ENCODE measurements at places on chromosomes 5 and 9.

DNA sequence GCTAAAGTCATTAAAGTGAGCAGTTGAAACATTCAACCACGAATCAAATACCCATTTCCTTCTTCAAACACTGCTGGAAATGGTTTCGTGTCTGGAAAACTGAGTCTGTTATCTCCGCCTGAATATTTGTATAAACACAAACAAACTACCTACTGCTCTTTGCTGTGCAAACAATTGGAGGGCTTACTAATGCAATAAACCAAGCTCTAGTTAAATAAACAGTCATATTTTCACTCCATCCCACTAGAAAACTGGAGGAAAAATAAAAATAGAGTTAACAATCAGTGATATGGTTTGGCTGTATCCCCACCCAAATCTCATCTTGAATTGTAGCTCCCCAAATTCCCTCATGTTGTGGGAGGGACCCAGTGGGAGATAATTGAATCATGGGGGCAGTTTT lies 397.6 kb downstream of the RASEF start:
- DNase-seq, result no peak

GRCh38 chr5:79236970-79237739 lies 1.2 kb downstream of the JMY start:
- DNase-seq, result peak; percentile 37

DNA sequence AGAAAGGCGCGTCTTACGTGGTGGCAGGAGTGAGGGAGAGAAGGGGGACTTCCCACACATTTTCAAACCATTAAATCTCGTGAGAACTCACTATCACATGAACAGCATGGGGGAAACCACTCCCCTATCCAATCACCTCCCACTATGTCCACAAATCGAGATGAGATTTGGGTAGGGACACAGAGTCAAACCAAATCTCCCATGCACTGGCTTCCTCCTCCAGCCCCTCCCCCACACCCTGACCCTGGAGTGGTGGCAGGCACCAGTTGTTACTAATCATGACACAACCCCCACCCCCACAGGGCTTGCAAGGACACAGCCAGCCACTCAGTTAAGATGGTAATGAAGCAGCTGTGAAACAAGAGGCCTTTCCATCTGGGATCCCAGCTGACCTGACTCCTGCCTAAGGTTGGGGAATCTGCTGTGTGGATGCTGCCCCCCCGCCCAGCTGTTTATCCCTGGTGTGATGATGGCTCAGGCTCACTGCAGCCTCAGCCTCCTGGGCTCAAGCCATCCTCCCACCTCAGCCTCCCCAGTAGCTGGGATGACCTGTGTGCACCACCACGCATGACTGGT lies 57.1 kb upstream of the FUBP3 start:
- peak; percentile 76 for DNase-seq

- DNase-seq, result no peak
Measured at GRCh38 chr5:30926218-30926617, 267.3 kb upstream of the CDH6 start.

DNA sequence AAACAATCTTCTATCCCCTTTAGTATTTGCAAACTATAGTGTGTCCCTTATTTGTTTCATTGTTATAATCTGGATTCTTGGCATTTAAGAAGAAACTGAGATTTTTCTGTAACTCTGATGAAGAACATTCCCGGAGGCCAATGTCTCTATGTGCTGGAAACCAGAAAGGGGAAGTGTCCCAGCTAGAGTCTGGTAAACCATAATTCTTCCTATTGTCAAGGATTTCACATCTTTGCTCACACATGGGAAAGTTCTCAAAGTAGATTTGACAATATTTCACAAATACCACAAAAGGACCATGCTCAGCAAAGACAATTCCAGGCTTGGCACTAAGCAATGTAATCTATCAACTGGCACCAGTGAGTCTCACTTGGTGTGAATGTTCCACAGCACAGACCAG lies 146.8 kb downstream of the MUSK start:
- no peak for DNase-seq

GRCh38 chr5:57174128-57174889 lies 450 bp downstream of the GPBP1 start:
- peak; percentile 35 for DNase-seq

GRCh38 chr5:115433918-115434317 lies 110.7 kb downstream of the FEM1C start:
- DNase-seq, result no peak

DNA sequence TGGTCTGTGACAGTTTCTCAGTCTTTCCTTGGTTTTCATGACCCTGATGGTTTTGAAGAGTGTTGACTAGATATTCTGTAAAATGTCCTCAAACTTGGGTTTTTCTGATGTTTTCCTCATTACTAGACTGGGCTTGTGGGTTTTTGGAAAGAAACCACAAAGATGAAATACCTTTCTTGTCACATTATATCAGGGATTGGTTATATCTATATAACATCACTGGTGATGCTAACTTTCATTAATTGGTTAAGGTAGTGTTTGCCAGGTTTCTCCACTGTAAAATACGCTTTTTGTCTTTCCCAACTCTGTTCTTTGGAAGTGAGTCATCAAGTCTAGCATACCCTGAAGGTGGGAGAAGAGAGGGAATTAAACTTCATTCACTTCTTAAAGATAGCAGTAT lies 3.3 kb upstream of the IL31RA start:
- DNase-seq, result no peak

GRCh38 chr5:10420932-10421331 lies 20.7 kb upstream of the ROPN1L start:
- no peak for DNase-seq

DNA sequence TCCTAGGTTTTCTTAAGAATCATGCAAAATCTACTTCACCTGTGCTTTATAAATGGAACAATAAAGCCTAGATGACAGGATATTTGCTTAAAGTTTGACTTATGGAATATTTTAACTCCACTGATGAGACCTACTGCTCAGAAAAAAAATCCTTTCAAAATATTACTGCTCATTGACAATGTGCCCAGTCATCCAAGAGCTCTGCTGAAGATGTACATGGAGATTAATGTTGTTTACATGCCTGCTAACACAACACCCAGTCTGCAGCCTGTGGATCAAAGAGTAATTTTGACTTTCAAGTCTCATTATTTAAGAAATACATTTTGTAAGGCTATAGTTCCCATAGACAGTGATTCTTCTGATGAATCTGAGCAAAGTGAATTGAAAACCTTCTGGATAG lies 889.6 kb downstream of the CDH18 start:
- DNase-seq, result no peak

DNA sequence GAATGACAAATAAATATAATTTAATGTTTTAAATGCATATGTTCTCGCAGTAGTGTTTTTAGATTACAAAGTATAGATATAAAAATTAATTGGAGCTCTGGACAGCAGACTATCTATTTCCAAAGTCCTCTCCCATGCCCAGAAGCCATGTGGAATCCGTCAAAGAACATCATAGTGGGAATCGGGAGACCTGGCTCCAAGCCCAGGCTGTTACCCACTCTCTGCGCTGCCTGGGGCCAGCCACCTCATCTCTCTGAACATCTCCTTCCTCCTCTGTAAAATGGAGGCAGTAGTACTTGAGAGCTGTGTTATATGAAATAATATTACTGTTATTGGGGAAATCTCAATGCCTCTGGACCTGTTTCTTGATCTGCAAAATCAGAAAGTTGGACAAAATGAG lies 58.1 kb upstream of the SLC30A5 start:
- no peak for DNase-seq

GRCh38 chr5:180823940-180824629 lies 21.5 kb upstream of the MGAT1 start:
- DNase-seq, result no peak

DNA sequence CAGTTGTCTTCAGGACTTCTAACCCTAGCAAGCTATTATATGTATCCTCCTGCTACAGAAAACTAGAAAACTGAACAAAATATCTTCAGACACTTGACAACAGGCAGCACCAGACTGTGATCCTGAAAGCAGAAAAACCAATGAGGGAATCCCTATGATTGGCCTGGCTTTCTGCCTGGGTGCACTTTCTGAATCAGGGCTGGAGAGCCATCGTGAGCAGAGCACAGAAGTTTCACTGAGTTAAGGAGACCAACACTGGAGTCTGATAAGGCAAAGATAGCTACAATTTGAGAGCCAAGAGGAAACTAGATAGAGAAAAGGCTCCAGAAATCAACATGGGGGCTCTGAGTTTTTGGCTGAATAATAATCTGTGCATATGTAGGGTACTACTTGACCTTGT lies 106.5 kb downstream of the FANCC start:
- DNase-seq, result no peak

DNA sequence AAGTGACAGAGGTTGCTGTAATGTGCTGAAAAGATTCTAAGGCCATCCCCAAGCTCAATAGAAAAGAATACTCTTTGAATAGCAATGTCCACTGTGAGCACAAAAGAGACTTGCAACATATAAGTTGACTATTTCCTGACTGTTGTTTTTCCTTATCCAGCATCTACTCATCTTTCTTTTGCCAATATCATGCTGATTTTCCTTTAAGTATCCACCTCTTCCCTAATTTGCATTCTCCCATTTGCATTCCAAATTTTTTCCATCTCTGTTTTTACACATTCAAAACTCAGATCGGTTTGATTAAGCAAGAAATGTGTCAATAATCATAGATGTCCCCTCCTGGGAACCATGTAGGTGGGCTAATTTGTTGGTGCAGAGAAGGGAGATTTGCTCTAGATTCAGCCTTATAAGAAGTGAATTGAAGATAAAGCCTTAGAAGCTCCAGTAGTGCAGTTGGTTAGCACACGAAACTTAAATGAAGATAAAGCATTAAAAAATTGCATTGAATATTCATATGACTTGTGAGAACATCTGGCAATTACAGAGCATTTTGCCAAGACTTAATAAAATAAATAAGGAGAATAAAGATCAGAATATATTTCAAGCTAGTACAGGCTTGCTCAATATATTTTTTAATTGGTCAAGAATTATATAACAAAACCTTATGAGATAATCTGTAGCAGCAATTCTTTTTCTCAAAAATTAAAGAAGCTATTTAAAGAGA lies 267.6 kb downstream of the TMEM167A start:
- no peak for DNase-seq

DNA sequence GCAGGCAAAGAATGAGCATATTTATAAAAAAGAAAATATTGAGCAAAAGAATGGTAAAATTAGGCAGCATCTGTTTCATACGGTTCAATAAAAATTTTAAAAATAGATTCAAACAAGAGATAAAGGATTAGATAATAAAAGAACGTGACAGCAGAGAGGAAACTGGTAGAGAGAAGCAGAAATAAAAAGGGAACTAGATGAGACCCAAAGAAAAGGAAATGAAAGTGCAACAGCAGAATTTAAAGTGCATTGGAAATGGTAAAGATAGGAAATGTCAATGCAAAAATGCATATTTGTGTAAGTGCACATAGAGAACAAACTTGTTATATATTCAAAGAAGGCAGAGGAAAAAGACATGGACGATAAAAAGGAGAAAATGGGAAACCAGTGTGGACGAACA lies 70.2 kb downstream of the SUSD1 start:
- no peak for DNase-seq

DNA sequence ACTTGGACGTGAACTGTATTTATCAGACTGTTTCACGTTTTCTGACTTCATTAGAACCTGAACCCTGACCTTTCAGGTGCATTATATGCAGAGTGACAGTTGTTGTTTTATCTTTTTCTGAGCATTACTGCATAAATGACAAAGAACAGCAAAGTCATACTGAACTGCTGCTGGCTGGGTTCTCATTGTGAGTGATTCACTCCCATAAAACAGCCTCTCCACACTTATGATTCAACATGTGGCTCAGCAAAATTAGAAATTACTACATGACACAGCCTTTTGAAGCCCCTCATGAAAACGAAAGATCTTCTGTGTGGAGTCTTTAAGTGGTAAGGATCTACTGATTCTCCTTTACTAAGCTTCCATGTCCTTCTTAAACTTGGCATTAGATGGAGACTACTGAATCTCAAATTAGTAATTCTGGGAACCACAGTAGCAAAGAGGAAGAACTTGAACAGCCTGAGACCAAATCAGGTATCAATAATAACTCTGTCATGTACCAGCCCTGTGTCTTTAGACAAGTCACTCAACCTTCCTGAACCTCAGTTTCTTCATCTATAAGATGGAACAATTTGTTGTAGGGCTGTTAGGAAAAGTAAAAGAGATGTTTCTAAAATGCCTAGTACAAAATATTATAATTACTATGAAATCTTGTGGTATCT lies 172.3 kb upstream of the GNA14 start:
- peak; percentile 56 for DNase-seq

- DNase-seq, result no peak
Measured at GRCh38 chr5:169131616-169132301, 169.2 kb downstream of the SLIT3 start.

DNA sequence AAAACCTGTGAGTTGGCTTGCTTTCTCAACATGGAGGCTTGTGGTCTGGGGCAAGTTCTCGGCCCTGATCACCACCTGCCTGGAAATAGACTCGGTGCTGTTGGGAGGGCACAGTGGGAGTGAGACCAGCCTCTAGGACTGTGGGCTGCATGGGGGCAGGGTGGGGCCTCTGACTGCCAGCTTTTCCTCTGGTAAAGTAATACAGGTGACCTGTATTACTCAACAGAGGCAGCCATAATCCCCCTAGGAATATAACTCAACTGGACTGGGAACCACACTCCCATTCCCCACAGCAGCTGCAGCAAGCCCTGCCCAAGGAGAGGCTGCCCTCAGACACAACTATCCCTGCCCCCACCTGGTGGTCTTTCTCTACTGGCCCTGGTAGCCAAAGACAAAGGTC lies 72.8 kb downstream of the C9orf153 start:
- DNase-seq, result peak; percentile 53

GRCh38 chr5:90224342-90224741 lies 185.2 kb downstream of the CETN3 start:
- peak; percentile 19 for DNase-seq

DNA sequence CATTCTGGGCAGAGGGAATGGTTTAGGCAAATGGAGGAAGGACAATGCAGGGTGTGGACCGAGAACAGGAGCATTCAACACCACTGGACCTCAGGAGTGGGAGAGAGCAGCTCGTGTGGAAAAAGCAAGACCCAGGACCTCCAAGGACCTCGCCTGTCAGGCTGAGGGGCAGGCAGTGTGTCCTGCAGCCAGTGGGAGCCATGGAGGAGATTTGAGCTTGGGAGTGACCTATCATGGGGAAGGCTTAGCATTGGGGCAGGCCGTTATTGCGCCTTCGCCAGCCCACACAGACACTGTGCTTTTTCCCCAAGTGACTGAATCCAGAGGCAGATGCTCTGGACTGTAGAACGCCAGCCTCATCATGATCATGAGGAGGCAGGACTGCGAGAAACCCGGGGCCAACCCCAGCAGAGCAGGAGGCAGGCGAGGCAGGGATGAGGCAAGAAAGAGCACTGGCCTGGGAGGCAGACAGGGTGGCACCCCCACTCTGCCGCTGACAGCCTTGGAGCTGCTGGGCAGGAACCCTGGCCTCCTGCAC lies 3.3 kb downstream of the CDHR2 start:
- DNase-seq, result no peak

GRCh38 chr9:134413890-134414623 lies 87.8 kb downstream of the RXRA start:
- peak; percentile 54 for DNase-seq

- peak; percentile 89 for DNase-seq
Measured at GRCh38 chr9:130824643-130825350, 10.3 kb upstream of the ABL1 start.

DNA sequence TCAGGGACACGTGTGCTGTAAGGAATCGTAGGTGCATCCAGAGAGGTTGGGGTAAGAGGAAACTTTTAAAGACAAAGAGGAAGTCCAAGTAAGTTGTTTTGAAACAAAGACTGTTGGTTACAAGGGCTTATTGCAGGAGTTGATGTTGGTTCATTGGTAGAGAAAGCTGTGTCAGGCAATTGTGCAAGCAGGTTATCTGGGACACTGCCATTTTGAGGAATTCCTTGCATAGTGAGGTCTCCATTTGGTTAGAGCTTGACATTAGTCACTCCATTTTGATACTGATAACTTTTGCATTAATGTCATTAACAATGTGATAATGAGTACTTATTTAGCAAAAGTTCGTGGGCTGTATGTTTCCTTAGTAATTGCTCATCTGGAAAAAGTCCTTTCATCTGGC lies 24.9 kb downstream of the CNOT6 start:
- DNase-seq, result peak; percentile 7
